ENCODE measurements at places on chromosomes 5 and 9. TPM values are rescaled to one million over a fixed set of nuclear protein-coding genes. Genes with fewer than 3 reads are reported as not detected.

GRCh38 chr9:102519423-102519822 is 475.7 kb upstream of the CYLC2 start:
- ATAC-seq: no peak

MUSK gene
- 3.9 TPM for total RNA-seq

IFNA21 gene
- total RNA-seq: not detected

DNA sequence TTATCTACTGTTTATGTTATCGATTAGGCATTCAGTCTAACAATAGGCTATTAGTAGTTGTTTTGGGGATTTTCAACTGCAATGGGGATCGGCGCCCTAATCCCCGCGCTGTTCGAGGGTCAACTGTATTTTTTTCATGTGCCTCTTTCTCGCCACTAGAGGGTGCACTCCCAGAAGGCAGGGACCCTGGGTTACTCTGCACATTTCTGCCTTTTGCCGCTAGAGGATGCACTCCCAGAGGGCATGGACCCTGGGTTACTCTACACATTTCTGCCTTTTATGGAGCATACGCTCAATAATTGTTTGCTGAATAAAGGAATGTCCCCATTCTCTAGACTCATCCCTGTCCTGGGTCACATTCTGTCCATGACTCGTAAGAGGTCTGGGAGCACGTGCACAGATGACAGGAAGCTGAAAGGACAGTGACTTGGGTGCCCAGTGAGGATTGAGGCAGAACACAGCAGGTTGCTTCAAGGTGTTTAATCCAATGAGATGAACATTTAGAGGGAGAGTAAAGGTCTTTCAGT is 27.9 kb upstream of the RECK start:
- ATAC-seq: peak; percentile 91

DNA sequence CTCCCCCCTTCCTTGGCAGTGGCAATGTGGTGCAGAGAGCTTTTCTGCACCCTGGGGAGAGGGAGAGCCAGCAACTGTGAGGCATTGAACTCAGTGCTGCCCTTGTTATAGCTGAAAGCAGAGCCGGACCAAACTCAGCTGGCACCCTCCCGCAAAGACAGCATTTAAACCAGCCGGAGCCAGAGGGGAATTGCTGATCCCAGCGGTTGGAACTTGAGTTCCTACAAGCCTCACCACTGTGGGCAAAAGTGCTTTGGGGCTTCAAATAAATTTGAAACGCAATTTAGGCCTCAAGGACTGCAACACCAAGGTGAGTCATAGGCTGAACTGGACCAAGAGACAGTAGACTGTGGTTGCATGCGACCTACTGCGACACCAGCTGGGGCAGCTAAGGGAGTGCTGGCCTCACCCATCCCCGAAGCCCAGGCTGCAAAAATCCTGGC is 207.6 kb upstream of the CDKN2B start:
- no peak for ATAC-seq

Data from gastroesophageal sphincter (tissue), 4 donors.